ENCODE measurements at places on chromosomes 13 and 19. TPM values are rescaled to one million over a fixed set of nuclear protein-coding genes. Genes with fewer than 3 reads are reported as not detected.

Gene CPB2
- total RNA-seq = not detected

Gene LENG9
- 8.0 TPM for total RNA-seq

Gene RNF113B
- not detected for total RNA-seq

Gene KLC3
- 0.74 TPM for total RNA-seq

Gene METTL21C
- not detected for total RNA-seq

Gene FXYD7
- total RNA-seq = 0.34 TPM

Gene ZNF525
- 0.29 TPM for total RNA-seq

Gene RDH8
- total RNA-seq = 0.26 TPM

Gene CYP4F2
- total RNA-seq = not detected

Gene NLRP7
- not detected for total RNA-seq

Gene CD22
- total RNA-seq = 0.53 TPM

Gene NXNL1
- not detected for total RNA-seq

Gene DCT
- not detected for total RNA-seq

Gene CAPNS1
- 1,600 TPM for total RNA-seq

Gene SIGLECL1
- not detected for total RNA-seq

Gene DEDD2
- total RNA-seq = 90.2 TPM

Gene ERICH4
- total RNA-seq = not detected

Gene IGLON5
- total RNA-seq = not detected

Gene FUT3
- total RNA-seq = not detected

Gene KIR2DL3
- not detected for total RNA-seq
